Fibroblast of skin of left biceps (primary cell): ENCODE measurements at places on chromosomes 11 and 22.
A peak's percentile ranks its signal among the peaks of the same experiment; 100 is the strongest.

DNA sequence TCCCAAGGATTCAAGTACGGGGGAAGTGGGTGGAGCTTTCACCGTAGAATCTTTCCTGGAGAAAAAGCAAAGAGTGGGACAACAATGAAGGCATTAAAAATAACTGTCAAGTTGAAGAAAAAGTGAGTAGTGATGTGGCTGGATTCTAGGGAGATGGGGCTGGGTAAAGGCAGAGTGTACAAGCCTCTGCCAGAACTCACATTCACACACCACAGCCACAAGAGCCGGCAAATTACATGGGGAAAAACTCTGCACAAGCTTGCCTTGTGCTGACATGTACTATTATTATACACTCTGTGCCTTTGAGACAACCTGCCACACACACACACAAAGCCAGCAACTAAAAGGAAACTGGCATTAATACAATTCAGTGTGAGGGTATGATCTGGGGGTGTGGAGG, 182.6 kb downstream of the LARGE1 start:
- no peak for DNase-seq

- DNase-seq: no peak
Measured at GRCh38 chr11:64924910-64925284, 408 bp downstream of the PPP2R5B start.

- no peak for DNase-seq
Measured at GRCh38 chr22:30104501-30105156, 24.4 kb downstream of the HORMAD2 start.

DNA sequence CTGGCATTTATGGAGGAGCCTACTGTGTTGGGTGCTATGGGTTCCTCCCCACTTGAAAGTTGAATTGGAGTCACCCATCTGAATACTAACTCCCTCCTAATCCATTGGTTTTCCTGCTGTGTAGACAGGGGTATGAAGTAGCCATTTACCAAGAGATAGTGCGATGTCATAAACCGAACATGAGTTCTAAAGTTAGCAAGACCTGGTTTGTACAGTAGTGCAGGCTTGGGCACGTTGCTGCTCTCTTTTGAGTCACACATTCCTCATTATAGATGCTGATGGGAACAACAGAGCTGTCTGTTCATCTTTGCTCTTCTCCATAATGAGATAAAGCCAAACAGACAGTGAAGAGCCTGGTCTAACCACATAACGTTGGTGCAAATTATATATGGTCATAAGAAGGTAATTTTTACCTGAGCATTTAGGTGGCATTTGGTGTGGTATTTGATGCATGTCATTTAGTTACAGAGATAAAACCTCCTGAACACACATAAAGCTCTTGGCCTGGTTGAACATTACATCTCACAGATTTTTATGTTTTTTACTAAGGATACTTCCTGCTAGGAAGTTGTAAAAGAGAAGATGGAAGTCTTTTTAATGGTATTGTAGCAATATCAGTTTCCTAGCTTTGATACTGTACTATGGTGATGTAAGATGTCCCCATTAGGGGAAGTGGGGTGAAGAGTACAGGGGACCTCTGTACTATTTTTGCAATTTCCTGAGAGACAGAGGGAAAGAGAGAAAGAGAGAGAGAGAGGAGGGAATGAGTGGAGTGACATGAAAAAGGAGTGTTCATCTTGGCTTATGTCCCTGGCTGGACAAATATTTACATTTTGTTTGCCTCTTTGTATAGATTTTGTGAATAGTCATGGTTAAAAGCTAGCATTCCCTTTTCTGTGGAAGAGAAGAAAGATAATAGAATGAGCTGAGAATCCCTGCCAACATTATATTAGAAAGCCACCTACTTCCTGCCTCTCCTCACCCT, 27.9 kb downstream of the GRAP2 start:
- DNase-seq: no peak

DNA sequence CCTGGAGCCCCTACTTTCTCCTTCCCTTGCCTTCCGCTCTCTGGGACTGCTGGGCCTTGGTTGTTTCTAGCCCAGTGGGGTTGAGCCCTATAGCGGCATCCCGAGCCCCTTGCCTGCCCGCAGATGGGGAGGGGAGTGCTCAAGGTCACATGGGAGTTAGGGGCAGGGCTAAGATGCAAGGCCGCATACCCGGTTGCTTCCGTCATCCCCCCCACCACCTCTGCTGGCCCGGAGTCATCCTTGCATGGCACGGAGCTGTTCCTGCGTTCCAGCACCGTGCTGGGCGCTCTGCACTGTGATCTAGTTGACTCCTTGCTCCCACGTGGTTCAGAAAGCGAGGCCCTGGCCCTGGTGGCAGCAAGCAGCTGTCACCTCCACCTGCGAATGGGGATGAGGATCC, 18.0 kb downstream of the FLRT1 start:
- no peak for DNase-seq

GRCh38 chr11:4495487-4495886, 13.0 kb downstream of the OR52K1 start:
- no peak for DNase-seq

GRCh38 chr11:77091146-77091940, 11.3 kb upstream of the OMP start:
- DNase-seq: no peak

DNA sequence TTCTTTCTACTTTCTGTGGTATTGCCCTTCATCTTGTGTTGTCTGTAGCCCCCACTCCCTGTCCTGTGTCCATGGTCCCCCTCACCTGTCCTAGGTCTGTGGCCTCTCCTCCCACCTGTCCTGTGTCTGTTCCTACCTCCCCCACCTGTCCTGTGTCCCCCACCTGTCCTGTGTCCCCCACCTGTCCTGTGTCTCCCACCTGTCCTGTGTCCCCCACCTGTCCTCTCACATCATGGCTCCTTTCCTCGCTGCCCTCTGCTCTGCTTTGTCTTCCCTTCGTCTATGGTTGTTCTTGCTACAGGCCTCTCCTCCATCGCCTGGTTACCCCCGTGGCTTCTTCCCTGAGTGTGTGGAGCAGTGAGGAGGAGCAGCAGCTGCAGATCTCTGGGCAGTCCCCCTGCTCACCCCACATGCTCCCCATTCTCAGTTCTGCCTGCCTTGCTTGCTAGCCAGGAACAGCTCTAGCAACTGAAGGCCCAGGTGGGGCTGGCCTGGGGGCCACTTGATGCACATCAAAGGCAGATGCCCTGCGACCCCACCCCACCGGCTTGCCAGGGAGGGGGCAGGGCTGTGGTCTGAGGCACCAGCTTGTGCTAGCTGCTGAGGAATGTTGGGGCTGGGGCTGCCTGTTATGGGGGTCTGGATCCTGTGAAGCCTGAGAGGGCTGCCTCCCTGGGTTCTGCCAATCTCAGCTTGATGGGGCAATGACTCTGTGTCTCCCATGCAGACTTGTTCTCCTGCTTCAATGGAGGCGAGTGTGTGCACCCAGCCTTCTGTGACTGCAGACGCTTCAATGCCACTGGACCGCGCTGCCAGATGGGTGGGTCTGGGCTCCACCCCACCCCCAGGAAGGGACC, 5.6 kb downstream of the OTOG start:
- no peak for DNase-seq

DNA sequence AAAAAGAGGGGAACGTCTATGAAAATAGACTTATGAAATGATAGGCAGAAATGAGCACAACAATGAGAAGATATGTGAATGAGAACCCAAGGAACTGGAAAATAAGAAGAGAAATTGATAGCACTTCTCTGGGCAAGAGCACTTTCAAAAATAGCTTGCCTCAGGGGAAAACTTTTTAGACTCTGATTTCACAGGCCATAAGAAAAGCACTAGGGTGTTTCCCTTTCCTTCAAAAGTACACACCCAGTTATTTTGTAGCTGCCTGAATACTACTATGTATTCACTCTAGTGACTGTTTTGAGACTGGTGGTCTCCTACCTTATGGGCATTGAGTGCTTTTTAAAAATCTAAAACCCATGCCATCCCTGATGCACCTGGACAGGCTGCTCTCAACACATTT, 172.3 kb upstream of the SOX6 start:
- no peak for DNase-seq

- DNase-seq: no peak
Measured at GRCh38 chr22:25403811-25404471, 160.5 kb upstream of the GRK3 start.

DNA sequence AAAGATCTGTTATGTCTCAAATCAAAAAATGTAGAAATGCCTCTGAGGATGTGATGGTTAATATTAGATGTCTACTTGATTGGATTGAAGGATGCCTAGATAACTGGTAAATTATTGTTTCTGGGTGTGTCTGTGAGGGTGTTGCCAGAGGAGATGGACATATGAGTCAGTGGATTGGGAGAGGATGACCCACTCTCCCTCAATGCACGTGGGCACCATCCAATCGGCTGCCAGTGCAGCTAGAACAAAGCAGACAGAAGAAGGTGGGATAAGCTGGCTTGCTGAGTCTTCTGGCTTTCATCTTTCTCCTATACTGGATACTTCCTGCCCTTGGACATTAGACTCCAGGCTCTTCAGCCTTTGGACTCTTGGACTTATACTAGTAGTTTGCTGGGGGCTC, 430.3 kb downstream of the SOX6 start:
- no peak for DNase-seq

DNA sequence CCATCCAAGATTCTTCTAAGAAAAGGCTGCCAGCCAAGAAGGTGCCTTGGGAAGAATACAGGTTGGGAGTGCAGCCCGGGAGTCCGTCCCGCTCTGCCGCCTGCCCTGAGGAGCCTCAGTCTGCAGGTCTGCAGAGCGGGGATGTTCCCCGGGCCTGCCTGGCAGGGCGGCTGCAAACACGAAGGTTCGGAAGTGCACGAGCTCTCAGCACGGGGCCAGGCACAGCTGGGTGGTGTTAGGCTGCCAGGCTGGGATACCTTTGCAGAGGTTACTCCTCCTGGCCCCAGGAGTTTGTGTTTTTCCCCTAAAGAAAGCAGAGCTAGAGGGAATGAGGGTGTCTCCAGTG, 9.4 kb upstream of the PRR5 start:
- no peak for DNase-seq

GRCh38 chr22:36986242-36986821, 32.9 kb downstream of the TST start:
- no peak for DNase-seq

DNA sequence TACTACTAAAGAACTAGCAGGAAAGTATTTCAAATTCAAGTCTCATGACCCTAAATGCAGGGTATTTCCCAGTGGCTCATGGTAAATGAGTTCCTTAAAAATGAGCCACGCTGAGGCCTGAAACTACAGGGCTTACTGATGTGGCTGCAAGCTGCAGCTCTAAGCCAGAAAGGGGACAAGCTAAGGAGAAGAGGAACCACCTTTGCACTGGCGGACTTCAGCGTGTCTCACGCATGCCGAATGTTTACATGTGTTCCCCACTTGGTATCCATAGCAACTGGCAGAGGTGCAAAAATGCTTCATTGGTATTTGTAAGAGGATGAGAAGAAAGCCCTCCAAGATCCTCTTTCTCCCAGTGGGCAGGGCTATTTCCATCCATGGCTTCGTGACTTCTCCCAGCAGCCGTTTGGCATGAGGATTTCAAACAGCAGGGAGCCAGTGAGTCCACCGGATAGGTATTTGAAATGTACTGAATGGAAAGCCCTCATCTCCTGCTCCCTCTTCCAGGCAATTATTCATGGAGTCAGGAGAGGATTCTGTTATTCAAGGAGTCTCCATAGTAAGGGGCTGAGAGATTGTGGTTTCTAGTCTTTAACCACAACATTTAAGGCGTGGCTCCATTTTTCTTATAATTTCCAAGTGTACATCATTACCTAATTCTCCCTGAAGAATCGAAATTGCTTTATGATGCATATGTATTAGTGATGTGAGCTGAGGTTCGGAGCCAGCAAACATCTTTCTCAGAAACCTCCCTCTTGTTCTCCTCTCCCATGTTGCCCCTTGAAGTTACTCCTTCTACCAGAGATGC, 55.3 kb upstream of the CD44 start:
- peak; percentile 100 for DNase-seq

DNA sequence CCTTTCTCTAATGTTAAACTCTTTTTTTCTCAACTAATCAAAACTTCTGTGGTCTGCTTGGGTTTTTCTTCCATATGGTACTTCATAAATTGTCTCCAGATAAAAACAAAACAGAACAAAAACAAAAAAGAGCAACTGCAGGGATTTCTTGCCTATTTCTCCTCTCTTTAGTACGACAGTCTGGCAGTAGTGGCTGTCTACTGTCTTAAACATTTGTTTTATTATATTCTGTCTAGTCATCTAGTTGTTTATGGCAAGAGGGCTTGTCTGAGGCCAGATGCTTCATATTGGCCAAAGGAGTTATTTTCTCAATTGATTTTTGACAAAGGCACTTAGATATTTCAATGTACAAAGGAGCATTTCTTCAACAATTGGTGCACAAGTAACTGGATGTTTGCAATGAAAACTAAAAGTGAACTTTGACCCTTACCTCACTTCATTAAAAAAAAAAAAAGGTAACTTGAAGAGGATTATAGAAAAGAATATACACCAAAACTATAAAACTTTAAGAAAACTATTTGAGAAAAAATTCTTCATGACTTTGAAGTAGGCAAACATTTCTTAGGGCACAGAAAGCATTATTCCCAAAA, 404.2 kb downstream of the LUZP2 start:
- DNase-seq: no peak

GRCh38 chr11:76707293-76707825, 36.8 kb upstream of the LRRC32 start:
- DNase-seq: no peak

DNA sequence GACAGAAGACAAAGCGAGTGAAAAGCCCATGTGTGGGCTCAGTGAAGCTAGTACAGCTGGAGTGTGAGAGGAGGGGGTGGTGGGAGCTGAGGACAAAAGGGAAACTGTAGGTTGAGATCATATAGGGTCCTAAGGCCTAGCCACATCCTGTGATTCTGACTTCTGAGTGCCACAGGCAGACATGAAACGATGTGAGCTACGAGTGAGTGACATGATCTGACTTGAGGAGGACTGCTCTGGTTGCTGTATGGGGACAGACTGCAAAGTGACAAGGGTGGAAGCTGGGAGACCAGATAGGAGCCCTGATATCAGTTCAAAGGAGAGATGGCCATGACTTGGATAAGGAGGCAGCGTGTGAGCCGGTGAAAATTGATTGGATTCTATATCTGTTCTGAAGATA, 85.4 kb downstream of the MICAL2 start:
- DNase-seq: no peak

DNA sequence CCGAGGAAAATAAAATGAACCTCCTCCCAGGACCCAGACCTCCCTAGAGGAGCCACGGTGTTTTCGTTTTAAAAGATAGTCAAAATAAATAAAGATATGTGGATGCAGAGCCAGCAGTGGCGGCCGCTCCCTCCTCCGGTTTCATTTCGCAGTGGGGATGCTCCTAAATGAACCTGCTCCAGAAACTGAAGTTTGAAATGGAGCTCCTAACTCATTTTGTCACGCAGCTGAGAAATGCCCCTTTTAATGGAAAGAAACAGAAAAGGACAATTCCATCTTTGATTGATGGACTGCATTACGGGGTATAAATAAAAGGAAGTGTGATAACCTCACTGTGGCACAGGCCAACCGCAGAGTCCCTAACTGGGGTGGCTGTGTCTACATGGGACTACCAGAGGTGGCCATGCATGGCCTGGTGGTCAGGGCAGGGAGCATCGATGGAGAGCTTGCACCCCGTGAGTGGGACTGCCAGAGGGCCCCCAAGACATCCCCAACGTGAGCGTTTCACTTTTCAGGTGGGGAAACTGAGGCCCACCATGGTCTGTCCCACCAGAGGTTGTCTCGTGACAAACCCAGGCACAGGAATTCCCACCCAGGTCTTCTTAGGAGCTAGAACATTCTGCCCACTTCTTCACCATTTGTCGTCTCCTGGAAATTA, 426.6 kb downstream of the BRD1 start:
- DNase-seq: no peak
